ENCODE measurements at places on chromosomes 5 and 9.

DNA sequence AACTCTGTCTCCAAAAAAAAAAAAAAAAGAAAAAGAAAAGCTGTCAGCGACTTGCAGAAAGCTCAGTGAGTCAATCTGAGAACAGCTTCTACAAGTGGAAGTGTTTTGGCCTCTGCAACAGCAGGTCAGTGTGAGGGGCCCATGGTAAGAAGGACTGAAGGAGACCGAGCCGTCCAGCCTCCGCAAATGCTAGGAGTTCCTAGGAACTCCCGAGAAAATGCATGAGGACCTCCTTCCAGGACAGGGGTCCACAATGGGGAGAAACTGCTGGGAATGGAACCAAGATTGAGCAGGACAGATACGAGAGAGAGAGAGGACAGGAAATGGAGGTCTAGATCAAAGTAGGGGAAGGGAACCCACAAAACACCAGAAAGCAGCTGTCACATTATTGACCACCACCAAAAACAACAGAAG is 180.5 kb downstream of the CRB2 start:
- no peak for DNase-seq

DNA sequence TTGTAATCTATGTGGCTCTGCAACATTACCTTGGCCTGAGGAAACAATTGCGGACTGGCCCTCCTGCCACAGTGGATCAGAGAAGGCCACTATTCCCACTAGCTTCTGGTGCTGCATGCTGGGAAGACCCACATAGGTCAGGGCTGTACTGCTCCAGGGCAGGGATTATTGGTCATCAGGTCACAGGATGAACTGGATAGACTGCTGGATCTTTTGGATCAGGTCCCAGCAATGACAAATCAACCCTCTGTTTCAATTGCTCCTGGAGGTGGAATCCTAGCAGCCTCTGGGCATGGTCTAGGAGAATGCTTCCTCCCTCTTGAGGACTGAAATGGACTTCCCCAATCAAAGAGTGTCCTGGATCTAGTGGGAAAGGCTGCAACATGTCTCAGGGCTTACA is 66.7 kb upstream of the PHF24 start:
- DNase-seq: no peak

DNA sequence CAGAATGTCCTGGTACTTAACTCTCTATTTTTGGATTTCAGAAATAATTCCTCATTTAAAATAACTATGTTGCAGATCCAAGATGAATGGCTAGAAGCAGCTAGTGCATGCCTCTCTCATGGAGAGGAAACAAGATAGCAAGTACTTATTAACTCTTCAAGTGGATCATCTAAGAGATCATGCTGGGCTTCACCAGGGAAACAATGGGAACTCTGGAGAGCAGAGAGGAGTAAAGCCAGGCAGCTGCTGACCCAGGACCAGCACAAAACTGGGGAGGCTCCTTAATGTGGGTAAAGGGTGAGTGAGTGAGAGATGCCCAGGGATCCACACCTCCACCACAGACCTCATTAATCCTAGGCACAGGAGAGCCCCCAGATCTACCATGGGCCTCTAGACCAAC is 897.8 kb upstream of the ACO1 start:
- DNase-seq: no peak

DNA sequence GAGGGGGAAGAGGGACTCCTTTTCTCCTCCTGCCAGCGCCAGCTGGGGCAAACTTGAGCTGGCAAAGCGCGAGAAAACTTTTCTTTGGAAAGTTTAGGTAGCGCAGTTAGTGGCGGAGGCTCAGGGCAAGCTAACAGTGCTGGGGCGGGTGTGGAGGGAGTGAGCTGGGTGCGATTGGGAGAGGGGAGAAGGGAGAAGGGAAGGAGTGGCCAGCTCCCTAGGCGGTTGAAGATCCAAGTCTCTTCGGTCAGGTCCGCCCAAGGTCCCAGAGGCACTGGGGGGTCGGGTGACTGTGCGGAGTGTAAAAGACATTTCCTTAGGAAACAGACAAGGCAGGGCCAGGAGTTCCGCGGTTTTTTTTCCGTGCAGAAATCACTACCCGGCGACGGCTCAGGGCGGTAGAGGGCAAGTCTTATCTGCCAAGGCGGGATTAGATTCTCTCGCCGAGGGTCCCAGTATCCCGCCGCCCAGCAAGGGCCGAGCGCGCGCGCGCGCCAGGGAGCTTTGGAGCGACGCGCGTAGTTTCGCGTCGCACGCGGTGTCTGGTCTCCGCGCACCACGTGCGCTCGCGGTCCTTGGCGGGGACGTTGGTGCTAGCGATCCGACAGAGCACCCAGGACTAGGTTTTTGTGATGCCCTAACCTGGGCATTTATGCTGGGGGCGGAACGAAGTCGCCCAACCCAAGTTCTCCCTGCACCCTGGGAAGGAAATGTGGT is 33.6 kb upstream of the NFIB start:
- DNase-seq: no peak

- DNase-seq: no peak
These were observed 36.3 kb upstream of the KCNN2 start for GRCh38 chr5:114325541-114325940.

DNA sequence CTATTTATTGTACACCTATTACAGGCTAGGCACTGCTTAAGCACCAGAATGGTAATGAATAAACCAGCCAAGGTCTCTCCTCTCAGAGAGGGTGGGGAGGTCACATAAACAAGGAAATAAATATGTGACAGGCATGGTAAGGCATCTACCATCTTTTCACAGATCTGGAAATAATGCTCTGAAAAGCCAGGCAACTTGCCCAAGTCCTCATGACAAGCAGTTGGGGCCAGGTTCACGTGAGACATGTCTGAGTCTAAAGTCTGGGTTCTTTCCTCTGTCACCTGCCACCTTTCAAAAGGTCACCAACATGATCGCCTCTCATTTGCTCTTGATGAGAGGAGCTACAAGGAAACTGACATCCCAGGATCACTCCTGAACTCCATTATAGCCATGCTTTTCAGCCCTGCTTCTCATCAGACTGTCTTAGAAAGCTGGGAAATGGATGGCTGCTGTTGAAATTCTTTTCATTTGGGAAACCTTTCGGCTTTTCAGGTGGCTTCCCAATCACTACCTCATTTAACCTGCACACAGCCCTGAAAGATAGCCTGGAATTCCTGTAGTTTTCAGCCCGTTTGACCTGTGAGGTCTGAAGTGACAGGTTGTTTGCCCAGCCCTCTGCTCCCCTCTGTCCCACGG is 123.1 kb downstream of the CRB2 start:
- DNase-seq: no peak

DNA sequence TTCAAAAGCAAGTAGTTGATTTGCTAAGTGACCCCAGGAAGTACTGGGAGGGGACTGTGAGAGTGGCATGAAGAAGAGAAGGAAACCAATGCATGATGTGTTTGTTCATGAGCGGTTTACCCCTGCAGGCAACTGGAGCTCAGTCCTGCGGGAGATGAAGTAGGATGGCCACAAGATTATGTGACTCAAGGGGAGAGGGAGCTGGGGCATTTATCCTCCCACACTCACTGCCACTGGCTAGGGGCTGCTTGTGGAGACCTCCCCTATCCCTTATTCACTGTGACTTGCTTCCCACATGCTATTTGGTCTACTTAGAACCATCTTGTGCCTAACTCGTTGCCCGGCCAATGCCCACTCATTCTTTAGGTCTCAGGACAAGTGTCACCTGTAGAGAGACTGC is 60.6 kb upstream of the TRIO start:
- DNase-seq: no peak

GRCh38 chr9:129432297-129433154 is 188.4 kb downstream of the C9orf50 start:
- no peak for DNase-seq

DNA sequence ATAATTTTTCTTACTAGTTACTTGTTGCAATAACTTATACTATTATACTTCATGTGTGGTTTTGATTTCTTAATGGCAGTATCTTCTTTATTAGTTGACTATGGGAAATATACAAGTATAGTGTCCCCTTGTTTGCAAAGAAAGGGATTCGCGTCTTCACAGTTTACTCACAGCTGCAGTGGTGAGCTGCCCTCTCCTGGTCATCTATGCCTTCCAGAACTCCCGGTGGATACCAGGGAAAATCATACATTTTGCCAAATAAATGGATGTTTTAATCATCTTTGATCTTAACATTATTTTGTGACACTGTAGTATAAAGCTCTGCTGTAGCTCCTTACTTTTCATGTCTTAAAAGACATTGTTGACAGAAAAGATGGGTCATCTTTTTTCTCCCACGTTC is 142.0 kb downstream of the ZCCHC7 start:
- DNase-seq: no peak

DNA sequence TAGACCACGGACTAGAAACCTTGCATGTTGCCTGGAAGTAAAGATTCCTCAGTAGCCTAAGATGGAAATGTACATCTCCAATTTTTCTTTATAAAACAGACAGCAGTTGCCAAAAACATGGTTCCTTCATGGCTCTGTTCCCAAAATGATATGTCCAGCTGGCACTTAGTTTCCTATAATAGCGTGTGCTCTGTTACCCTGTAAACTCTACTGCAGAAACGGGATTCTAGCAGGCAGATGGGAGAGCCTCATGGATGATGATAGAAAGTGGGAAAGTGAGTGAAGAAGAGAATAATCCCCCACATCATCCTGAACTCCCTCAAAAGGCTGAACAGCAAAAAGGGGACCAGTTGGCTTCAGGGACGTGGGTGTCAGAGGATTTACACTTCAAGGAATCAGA is 118.2 kb downstream of the FRMD3 start:
- no peak for DNase-seq

GRCh38 chr9:18985464-18985951 is 47.5 kb downstream of the SAXO1 start:
- DNase-seq: no peak

- no peak for DNase-seq
These were observed 45.7 kb downstream of the PRRC1 start for GRCh38 chr5:127563136-127563535.

- DNase-seq: no peak
These were observed 38.7 kb upstream of the PTGS1 start for GRCh38 chr9:122332083-122332482.

DNA sequence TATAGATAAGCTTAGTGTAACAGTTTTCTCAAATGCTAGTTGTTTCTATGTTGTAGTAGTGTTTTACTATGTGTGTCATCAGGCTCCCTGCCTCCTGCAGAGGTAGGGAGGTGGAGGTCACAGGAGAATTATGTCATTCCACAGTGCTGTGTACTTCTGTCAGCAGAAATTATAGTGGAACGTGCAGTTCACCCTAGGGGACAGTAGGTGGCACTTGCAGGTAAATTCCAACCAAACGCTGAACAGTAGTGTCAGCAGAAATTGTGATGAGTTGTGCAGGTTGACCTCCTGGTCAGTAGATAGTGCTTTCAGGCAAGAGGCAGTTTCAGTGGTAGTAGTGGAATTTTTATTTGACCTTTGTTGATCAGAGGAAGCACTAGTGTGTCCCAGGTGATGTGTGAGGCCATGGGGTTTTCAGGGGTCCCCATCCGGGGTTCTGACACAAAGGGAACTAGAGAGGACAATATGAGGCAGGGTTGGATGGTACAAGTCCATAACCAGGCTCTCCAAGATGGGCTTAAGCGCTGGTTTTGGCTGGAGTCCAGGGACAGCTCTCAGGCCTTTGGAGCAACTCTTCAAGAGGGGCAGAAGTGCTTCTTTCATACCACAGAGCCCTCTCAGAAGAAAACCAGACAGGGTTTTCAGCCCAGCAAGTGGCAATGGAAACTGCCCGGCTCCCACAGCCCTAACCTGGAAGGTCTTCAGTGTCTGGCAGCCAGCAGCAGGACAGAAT is 402.9 kb downstream of the CYLC2 start:
- no peak for DNase-seq

DNA sequence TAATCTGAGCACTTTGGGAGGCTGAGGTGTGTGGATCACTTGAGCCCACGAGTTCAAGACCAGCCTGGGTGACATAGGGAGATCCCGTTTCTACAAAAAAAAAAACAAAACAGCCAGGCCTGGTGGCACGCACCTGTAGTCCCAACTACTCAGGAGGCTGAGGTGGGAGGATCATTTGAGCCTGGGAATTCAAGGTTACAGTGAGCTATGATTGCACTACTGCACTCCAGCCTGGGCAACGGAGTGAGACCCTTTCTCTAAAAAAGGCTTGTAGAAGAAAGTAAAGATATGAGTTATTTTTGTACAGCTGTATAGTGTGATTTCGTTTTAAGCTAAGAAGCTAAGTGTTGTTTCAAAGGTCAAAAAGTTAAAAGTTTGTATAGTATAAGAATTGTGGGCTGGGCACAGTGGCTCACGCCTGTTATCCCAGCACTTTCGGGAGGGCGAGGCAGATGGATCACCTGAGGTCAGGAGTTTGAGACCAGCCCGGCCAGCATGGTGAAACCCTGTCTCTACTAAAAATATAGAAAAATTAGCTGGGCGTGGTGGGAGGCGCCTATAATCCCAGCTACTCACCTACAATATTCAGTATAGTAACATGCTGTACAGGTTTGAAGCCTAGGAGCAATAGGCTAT is 18.8 kb downstream of the UBE2R2 start:
- no peak for DNase-seq

GRCh38 chr5:139839232-139839815 is 43.7 kb downstream of the PSD2 start:
- no peak for DNase-seq

GRCh38 chr5:60077292-60077691 is 183.8 kb upstream of the PDE4D start:
- DNase-seq: no peak

DNA sequence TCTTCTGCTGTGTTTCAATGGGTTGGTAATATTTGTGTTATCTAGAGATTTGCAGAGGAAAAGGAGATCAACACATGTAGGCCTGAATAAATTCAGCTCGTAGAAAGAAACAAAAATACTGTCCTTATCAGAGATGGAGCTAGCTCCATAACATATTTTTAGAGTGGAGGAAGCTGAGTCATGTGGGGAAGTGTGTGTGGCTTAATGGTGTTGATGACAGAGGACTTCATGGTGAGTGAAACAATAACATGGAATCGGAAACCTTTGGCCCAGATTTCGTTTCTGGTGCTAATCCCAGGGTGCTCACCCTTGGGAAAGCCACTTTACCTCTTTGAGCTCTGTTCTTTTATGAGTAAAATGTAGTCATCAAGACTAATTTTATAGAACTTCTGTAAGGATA is 825.0 kb downstream of the TLR4 start:
- no peak for DNase-seq

- DNase-seq: no peak
These were observed 139.5 kb downstream of the NIPBL start for GRCh38 chr5:37015795-37016666.

- DNase-seq: no peak
These were observed 480.0 kb upstream of the PAPPA start for GRCh38 chr9:115673599-115673998.
